Peyer's patch (tissue), 4 donors: ENCODE measurements at places on chromosomes 6 and 20. TPM values are rescaled to one million over a fixed set of nuclear protein-coding genes. Genes with fewer than 3 reads are reported as not detected.

CAP2 gene
- total RNA-seq, result 2.5 TPM

RAET1E gene
- not detected for total RNA-seq

- peak; percentile 85 for DNase-seq
These were observed 39.2 kb downstream of the ZMYND8 start for GRCh38 chr20:47317127-47317895.

GRCh38 chr6:127192911-127193541, 73.6 kb upstream of the RNF146 start:
- no peak for DNase-seq

DNA sequence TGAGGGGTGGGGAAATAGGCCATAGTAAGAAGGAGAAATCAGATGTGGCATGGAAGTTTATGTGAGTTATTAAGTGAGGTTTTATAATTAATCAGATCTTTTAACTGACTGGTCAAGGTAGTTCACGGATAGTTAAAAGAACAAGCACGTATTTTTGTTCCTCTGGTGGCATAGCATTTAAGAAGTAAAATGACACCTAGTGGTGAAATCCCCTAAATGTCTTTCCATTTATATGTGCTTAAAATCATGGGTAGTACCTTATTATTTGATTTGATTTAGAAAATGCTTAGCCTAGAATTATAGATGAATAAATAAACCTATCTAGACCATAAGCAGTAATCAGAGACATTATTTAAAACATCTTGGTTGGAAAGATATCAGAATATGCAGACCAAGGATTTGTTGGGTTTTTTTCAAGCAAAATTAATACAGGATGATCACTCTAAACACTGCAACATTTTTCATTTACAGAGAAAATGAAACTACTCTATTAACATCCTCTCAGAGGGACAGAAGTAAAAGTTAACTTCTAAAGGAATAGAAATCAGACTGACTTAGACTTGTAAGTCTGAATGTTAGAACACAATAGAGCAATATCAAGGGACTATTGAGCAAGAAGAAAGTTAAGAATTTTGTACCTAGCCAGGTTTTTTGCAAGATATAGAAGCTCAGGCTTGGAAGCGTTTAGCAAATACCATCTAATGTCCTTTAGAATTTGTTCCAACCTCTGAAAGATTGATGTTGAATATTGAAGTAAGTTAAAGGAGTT, 81.1 kb downstream of the STXBP5 start:
- no peak for DNase-seq

GRCh38 chr6:148616841-148617240, 130.0 kb upstream of the UST start:
- no peak for DNase-seq

GRCh38 chr20:40433341-40433861, 255.6 kb downstream of the MAFB start:
- DNase-seq, result no peak

NRSN1 gene
- total RNA-seq, result not detected

DNA sequence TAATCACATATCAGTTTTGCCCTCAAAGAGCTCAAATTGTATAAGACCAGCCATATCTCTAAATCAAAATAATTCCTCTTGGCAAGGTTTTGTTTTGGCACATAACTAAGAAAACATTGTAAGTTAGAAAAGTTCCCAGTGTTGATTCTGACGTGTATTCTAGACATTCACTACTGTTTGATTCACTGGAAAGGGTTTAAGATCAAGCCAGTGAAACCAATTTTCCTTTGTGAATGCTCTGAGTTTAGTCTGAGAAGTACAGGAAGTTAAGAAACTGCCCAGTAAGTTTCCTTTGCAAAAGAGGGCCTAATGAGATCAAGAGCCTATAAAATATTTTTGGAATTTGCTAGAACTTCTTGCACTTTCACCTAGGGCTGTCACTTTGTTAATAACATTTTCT, 143.0 kb downstream of the FNDC1 start:
- DNase-seq, result no peak

DNA sequence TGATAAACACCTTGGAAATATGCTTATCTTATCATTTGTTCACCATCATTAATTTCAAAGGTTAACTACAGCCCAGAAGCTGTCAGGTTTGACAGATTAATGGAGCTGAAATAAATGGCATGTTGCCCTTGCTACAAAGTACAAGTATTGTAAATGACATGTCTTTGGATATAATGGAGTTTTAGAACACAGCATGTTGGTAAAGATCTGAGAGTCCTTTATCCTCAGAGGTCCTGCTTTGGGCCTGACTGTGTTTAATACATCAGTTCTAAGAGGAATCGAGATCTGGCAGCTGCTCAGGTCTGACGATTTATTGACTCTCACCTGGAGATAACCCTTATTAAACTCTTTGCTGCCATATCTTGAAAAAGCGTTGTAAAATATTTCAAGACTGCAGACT, 222.7 kb upstream of the OPRM1 start:
- no peak for DNase-seq

DNA sequence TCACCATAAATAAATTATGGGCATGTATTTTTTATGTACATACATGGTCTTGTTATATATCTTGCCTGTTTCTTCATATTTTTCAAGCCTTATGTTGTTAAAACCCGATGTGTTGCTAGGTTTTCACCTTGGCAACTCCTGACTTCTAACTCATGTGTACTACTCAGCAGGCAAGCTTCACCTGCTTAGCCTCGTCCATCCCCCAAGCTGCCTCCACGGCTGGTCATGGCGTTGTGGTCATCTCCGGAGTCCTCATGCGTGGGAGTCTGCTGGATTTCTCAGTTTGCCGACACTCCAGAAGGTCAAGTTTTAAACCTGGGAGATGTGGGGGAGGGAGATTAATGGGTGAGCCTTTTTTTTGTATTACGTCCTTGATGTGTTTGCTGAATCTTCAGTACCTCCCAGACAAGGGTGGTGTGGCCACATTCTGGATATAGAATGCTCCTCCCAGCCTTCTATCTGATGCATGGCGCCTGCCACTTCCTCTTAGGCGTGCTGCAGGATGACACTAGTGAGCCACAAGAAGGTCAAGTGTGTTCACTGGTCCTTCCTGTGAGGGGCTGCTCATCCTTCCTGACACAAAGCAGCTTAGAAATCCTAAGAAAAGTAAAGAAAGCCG, 26.6 kb upstream of the EDN3 start:
- no peak for DNase-seq

DNA sequence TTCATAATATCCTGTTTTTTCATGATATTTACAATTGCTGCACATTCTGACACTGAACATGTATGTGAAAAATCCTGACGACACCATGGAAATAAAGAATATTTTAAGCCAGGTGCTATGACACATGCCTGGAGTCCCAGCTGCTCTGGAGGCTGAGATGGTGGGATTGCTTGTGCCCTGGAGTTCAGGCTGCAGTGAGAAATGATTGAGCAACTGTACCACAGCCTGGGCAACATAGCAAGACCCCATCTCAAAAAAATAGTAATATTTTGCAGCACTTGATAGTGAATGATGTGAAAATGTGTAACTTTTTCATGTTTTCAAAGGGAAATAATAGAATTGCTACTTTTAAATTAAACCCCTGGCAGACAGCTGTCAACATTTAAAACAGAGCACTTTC, 137.1 kb downstream of the ADGRG6 start:
- no peak for DNase-seq

DNA sequence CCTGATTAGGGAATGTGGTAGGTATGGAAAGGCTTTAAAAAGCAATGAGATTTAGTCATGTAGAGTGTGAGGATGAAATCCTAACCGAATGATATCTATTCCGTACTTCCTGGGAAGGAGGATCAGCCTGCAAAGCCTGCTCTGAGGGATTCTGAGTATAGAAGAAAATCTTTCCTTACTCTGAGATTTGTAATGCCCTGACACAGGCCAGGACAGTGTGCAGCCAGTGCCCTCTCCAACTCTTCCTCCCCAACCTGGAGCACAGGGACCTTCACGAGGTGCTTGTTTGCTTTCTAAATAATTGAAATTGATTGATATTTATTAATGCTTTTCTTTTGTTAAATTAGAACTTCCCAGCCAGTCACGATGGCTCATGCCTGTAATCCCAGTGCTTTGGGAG, 131.6 kb downstream of the ADGRG6 start:
- no peak for DNase-seq

DDR1 gene
- 166 TPM for total RNA-seq

GRCh38 chr6:2828629-2829028, 13.0 kb downstream of the SERPINB1 start:
- no peak for DNase-seq

LAMP5 gene
- not detected for total RNA-seq

GRCh38 chr6:166010136-166010960, 157.3 kb downstream of the TBXT start:
- DNase-seq, result no peak

PTCRA gene
- total RNA-seq, result not detected

TGM3 gene
- 0.40 TPM for total RNA-seq

DUSP15 gene
- 2.3 TPM for total RNA-seq

OLIG3 gene
- total RNA-seq, result not detected

GRCh38 chr6:137313928-137314855, 95.0 kb upstream of the IFNGR1 start:
- peak; percentile 90 for DNase-seq
